ENCODE measurements at places on chromosomes 1 and 21. TPM values are rescaled to one million over a fixed set of nuclear protein-coding genes. Genes with fewer than 3 reads are reported as not detected.

DNA sequence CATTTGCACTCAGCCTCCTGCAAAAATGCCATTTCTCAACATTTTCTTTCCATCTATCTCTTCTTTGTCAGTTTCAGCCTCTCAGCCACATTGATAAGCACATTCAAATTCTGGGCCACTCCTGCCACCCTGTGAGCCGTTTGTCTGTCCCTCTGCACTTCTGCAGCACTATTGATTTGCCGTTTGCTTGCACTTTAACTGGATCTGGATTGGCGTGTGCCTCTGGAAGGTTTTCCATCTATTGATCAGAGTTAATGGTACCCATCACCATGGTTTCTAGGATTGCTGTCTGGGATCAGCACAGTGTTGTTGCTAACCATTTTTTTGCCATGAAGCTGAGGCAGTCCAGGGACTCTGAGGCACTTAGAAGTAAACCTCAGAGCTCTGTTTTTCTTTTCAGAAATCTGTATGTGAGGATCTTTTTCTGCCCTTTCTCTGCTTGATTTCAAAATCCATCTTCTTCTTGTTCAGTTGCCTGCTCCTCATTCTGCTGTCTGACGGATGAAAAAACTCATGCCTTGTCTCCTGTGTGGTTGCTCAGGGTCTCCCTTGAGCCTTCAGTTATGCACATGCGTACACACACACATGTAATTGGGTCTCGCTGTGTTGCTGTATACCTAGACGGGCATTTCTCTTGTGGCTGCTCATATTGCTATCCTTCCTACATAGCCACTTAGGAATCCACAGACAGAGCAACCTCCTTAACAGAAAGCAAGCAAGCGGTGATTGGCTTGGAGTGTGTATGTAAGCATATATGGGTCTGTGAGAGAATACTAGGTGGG lies 67.9 kb downstream of the NOS1AP start:
- DNase-seq, result no peak

DNA sequence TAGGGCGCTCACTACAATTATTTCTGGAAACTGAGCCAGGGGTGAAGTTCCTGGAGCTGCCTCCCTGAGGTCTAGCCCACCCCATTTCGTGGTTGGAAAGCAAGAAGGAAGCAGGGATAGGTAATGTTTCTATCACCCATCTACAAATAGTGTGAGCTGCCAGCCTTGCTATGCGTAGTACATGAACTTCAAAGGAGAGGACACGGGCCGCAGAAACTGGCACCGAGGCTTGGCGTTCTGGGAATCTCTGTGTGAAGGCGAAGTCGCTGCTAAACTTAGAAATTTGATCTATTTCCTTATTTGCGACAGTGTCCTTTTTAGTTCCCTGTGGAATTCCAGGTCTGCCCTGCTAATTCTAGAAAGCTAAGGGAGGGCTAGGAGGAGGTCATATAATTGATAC lies 49.6 kb upstream of the NTPCR start:
- no peak for DNase-seq

DNA sequence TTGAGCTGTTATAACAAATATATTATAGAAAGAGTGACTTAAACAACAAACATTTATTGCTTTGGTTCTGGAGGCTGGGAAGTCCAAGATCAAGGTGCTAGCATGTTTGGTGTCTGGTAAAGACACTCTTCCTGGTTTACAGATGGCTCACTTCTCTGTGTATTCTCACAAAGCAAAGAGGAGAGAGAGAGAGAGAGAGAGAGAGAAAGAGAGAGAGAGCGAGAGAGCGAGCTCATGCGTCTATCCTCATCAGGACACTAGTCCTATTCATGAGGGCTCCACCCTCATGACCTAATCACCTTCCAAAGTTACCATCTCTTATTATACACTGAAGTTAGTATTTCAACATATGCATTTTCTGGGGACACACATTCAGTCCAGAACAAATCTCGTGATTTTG lies 32.7 kb upstream of the PCP4 start:
- DNase-seq, result no peak

DNA sequence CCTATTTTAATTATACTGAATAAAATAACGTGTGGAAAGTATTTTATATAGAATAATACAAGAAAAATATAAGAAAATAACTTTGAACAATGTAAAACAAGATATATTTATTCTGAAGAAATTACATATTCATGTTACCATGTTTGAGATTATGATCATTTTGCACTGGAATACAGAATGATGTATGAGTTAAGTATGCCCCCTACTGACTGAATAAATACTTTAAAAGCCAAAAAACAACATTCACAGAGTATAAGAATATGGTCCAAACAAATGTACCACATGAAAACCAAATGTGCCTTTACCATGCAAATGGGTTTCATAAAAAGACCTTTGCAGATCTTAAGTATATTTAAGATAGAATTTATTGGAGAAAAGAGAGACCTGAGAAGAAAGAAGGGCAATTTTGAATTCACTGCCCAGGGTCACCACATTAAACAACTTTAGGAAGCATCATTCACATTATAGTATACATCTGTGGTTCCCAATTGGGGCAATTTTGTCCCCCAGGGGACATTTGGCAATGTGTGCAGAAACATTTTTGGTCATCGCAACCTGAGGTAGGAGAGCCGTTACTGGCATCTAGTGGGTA lies 136.6 kb upstream of the GFI1 start:
- no peak for DNase-seq

GRCh38 chr1:44294588-44295007 lies 60.5 kb downstream of the ERI3 start:
- DNase-seq, result peak; percentile 63

- DNase-seq, result peak; percentile 57
Observed at GRCh38 chr1:206469933-206470691, at the start of gene IKBKE. TSS of gene IKBKE (plus strand) at chr1:206470476. CDS start at chr1:206473228, 2,752 bp downstream.

DNA sequence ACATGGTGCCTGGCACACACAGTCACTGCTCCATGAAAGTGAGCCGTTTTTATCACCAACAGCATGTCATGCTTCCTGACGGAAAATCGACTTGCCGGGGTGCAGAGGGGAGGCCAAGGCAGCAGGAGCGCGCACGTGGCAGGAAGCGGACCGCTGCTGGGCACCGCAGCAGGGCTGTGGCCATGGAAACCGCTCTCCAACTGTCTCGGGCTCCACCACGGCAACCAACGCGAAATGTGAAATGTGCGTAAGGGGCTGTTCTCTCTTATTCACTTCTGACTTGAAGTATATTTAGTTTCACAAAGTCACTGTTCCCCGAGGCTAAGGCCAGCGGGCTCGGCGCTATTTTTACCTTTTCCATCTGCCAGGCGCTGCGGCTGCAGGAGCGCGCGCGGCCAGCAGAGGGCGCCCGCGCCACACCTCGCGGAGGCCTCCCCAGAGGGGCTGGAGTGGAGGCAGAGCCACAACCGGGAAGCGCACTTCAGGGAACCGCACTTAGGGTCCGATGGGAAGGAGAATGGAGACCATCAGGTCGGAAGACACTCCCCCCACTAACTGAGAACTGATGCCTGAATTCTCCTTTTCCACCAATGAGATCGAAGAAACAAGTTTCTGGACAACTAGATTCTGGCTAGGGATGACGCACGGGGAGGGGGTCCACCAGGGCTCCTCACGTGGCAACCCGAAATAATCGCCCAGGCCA lies 19.7 kb downstream of the RCC2 start:
- DNase-seq, result peak; percentile 73

RORC gene
- 2.3 TPM for total RNA-seq

OR10K2 gene
- total RNA-seq, result not detected

TRAF5 gene
- total RNA-seq, result 5.2 TPM
